ENCODE measurements at places on chromosomes 2 and 18. TPM values are rescaled to one million over a fixed set of nuclear protein-coding genes. Genes with fewer than 3 reads are reported as not detected.

DNA sequence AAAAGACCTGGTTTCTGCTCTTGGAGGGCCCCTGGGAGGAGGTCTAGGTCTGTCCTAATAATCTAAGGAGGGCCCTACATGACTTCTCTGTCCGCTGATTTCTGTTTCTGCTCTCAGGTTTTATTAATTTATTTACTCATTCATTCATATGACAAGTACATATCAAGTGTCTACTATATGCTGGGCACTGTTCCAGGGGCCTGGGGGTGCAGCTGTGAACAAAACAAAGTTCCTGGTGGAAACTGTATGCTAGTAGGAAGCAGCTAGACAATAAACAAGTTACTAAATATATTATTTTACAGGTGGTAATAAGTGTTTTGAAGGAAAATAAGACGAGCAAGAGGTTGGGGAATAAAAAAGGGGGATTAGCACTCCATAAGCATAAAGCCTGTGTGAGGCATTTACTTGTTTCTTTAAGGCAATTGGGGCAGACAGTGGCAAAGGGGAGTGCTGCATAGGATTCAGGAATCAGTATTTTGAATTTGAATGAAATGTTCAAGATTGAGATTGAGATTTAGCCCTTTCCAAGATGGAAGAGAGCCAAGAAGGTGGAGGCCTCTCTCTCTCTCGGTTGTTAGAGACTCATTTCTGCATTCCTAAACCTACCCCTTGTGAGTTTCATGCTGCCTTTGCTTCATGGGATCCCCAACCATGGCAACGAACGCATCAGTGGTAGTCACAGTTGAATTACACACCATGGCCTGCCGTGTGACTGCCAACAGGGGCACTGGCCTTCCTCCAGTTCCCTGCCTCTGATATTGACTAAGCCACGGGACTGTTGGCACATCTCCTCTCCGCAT, 28.3 kb downstream of the DRC1 start:
- H3K4me3 ChIP-seq, result no peak overlapping the region
- no peaks in the 10 kb centered on the region for H3K36me3 ChIP-seq
- DNase-seq, result no peak
- H3K27ac ChIP-seq, result no peak overlapping the region
- peaks cover 5% of the 10 kb centered on the region for H3K4me1 ChIP-seq
- peaks cover 6% of the 10 kb centered on the region for H3K27me3 ChIP-seq

- no peaks in the 10 kb centered on the region for H3K4me1 ChIP-seq
- no peaks in the 10 kb centered on the region for H3K27me3 ChIP-seq
- no peak overlapping the region for H3K27ac ChIP-seq
- H3K36me3 ChIP-seq, result no peaks in the 10 kb centered on the region
Measured at GRCh38 chr2:168790226-168790902, 12.1 kb upstream of the NOSTRIN start.

The RUFY4 gene
- not detected for total RNA-seq

The ABCB11 gene
- under 0.01 TPM for total RNA-seq

Measured in osteoblast (primary cell).